Activated CD4-positive, alpha-beta memory T cell treated with anti-CD3 and anti-CD28 coated beads for 36 hours (primary cell): ENCODE measurements at places on chromosomes 12 and 14. TPM values are rescaled to one million over a fixed set of nuclear protein-coding genes. Genes with fewer than 3 reads are reported as not detected.

The ARHGEF25 gene
- total RNA-seq: 2.5 TPM

- peaks cover 31% of the 10 kb centered on the region for H3K36me3 ChIP-seq
- peaks cover 8% of the 10 kb centered on the region for H3K4me1 ChIP-seq
- no peak overlapping the region for H3K4me3 ChIP-seq
- H3K27me3 ChIP-seq: no peaks in the 10 kb centered on the region
These were observed 59.6 kb upstream of the LRTM2 start for GRCh38 chr12:1760566-1761382.

DNA sequence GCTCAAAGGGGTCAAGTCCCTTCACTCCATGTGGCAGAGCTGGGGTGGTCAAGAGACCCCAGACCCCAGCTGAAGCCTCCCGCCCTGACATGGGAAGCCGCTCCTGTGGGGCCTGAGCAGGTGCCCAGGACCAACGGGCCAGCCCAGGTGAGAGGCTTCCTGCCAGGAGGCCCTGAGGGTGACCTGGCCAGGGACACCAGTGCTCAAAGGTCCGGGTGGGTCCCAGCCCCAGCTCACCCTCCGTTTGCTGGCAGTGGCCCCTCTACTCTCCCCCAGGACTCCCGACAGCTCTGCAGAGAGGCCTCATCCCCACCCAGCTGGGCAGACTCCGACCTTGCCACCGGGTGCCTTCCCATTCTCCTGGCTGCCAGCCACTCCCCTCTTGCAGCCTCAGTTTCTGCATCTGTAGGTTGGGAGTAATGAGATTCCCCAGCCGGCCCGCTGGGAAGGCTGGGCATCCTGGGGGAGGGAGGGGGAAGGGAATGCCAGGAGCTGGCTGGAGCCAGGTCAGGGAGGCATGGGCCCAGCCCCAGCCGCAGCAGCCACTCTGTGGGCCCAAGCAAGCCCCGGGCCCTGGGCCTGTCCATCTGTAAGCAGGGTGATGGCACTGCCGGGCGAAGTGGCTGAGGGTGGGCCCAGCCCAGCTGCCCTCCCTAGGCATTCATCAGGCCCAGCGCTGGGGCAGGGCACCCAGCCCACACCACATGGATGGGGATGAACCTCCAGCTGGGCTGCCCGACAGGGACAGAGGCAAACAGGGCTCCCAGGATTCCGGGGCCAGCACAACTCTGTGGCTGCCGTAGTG lies 10.3 kb upstream of the INF2 start:
- H3K36me3 ChIP-seq: no peaks in the 10 kb centered on the region
- no peak overlapping the region for H3K27ac ChIP-seq
- DNase-seq: no peak
- peaks cover 8% of the 10 kb centered on the region for H3K4me1 ChIP-seq

GRCh38 chr14:95046711-95047681 lies 110.3 kb downstream of the DICER1 start:
- H3K4me1 ChIP-seq: no peaks in the 10 kb centered on the region
- no peak overlapping the region for H3K4me3 ChIP-seq
- no peak overlapping the region for H3K27ac ChIP-seq
- H3K36me3 ChIP-seq: no peaks in the 10 kb centered on the region

- H3K36me3 ChIP-seq: peaks cover 12% of the 10 kb centered on the region
- H3K27ac ChIP-seq: peak within 1 kb of the TSS; percentile 92
- peaks cover 37% of the 10 kb centered on the region for H3K4me1 ChIP-seq
- peak; percentile 96 for DNase-seq
- H3K27me3 ChIP-seq: no peaks in the 10 kb centered on the region
These were observed at the start of gene DCAF5 for GRCh38 chr14:69152902-69153151. TSS of gene DCAF5 (minus strand) at chr14:69153119. CDS start at chr14:69152978, 141 bp downstream.

- DNase-seq: no peak
- no peak overlapping the region for H3K4me3 ChIP-seq
- no peaks in the 10 kb centered on the region for H3K4me1 ChIP-seq
These were observed 250.2 kb downstream of the GPHN start for GRCh38 chr14:66758031-66758613.
